ENCODE measurements at places on chromosomes 1 and 21. TPM values are rescaled to one million over a fixed set of nuclear protein-coding genes. Genes with fewer than 3 reads are reported as not detected.

- DNase-seq = no peak
Measured at GRCh38 chr1:39895731-39896480, 5.8 kb downstream of the MYCL start.

- DNase-seq = no peak
Measured at GRCh38 chr1:85330214-85330631, 53.8 kb upstream of the BCL10 start.

PPFIA4 gene
- 25.5 TPM for total RNA-seq

- no peak for DNase-seq
Measured at GRCh38 chr1:7253118-7253480, 467.8 kb downstream of the CAMTA1 start.

FABP3 gene
- total RNA-seq = 1,256 TPM

USP21 gene
- 20.8 TPM for total RNA-seq

LRRC71 gene
- total RNA-seq = not detected

DNA sequence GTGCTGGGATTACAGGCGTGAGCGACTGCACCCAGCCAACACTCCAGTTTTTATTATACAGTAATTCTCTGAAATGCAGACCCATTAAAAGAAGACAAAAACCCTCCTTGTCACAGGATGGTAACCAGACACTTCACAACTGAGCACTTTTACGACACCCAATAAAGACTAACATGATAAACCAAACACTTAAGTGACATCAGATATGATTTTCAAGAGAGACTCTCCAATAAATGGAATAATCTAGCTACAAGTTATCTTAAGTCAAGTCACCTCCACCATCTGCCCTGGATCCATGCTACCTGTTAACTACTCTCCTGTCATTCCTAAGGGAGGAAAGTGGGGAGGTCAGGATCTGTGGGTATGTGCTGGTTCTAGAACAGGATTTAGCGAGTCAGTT, 5.6 kb downstream of the GNG12 start:
- DNase-seq = no peak

CELA3B gene
- not detected for total RNA-seq

OR6N1 gene
- total RNA-seq = not detected

DNA sequence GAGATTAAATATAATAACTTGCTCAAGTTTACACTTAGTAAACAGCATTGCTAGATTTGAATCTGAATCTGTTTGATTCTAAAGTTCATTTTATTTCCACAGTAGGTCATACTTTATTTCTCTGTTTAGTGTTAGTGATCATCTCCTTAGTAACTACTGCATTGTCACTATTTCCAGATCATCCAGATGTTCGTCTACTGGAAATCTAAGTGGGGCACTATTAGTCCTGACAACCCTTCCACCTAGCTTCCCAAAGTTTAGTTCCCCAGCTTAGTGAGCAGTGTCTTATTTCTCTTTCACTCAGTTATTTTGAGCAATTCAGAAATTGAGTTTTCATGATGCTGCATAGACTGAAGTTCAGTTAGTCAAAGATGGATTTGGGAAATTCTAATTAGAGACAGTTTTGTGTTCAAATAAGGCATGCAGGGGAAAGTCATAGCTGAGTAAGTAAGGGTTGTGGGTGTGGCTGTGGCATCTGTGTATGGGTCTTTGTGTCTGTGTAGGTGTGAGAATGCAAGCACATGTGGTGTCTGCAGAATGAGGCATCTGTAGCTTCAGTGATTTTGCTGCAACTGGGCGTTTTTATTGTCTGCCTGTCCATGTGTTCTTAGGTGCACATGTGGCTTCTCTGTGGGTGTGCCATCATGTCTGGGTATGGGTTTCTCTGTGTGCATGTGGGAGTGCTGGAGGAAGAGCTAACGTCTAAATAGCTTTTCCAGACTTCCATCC, 107.3 kb downstream of the NTMT2 start:
- DNase-seq = no peak

- no peak for DNase-seq
Measured at GRCh38 chr1:159066108-159066507, 10.5 kb downstream of the AIM2 start.

GRCh38 chr21:45404730-45405270, at the start of gene COL18A1:
COL18A1 (plus strand) TSS chr21:45405165; CDS start chr21:45405231, 66 bp downstream.
- DNase-seq = peak; percentile 11

CEP350 gene
- total RNA-seq = 83.7 TPM

DNA sequence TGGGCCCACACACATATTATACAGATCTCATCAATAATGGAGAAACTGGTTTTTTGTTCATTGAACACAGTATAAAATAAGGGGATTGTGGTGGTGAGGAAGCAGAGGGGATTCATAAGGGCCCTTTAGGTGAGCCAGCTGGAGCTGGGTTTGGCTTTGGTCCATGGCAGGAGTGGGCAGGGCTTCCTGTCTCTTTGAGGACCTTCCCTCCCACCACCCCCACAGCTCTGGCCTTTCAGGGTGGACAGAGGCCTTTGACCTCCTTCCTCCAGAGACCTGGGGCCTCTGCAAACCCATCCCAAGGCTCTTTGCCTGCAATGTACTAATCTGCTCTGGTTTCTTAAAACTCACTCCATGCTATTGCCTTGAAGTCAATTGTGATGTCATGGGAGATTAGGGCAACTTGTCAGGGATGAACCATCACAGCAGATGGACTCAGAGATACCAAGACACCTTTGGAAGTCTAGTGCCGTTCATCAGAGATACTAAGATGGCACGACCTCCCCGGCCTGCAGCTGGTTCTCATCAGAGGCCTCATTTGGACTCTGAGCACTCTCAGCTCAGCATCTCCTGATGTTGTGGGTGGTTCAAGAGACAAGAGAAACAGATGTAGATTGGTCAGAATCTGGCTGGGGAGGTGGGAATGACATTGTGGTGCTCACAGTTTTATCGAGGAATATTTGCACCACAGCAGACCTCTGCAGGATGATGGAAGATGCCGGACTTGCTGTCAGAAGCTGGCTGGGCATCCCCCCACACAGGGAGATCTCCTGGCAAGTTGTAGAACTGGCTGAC, 37.9 kb downstream of the LHX4 start:
- DNase-seq = no peak

F11R gene
- total RNA-seq = 5.6 TPM

DNA sequence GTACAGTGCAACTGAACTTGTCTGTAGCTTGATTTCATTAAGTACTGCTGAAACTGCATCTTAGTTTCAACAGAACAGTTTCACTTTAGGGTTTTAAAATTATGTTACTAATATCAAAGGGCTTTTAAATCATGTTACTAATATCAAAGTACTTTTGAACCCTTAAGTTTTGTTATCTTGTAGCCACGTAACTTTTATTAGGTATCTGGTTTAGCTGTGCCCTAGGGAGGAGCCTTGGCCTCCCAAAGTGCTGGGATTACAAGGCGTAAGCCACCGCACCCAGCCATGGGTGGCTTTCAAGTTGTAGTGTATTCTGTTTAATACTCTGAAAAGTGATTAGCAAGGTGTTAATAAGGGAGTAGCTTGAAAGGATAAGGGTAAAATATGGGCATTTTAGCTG, 2.0 kb downstream of the KDM4A start:
- DNase-seq = no peak

FAM131C gene
- total RNA-seq = not detected

DNA sequence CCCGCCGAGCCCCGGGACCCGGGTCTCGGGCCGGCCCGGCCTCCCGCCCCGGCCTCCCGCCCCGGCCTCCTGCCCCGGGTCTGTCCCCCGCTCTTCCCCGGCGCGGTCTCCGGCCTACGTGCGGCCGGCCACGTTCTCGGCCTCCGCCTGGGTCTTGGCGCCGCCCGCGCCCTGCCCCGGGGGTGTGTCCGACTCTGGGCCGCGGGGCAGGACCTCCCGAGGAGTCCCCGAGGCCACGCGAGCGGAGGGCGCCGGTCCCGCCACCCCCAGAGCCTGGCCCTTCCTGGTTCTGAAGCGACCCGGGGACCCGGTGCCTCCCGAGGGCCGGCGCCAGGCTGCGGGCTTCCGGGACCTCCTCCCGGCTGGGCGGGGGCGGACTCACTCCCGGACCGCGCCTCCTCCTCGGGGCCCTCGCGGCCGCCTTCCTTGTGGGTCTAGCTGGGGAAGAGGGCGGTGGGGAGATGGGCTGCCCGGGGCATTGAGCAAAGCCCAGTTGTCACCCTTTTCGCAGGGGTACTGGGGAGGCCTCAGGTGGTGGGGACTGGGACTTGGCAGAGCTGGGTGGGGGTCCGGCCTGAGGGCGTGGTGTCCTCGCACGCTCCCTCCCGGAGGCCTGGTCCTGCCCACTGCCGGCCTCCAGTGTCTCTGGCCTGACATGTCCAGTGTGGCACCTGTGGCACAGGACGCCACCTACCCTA, 558 bp downstream of the PFKL start:
- DNase-seq = no peak

Data from gastrocnemius medialis (tissue), 4 donors.